ENCODE measurements at places on chromosomes 12 and 14.
A peak's percentile ranks its signal among the peaks of the same experiment; 100 is the strongest.

DNA sequence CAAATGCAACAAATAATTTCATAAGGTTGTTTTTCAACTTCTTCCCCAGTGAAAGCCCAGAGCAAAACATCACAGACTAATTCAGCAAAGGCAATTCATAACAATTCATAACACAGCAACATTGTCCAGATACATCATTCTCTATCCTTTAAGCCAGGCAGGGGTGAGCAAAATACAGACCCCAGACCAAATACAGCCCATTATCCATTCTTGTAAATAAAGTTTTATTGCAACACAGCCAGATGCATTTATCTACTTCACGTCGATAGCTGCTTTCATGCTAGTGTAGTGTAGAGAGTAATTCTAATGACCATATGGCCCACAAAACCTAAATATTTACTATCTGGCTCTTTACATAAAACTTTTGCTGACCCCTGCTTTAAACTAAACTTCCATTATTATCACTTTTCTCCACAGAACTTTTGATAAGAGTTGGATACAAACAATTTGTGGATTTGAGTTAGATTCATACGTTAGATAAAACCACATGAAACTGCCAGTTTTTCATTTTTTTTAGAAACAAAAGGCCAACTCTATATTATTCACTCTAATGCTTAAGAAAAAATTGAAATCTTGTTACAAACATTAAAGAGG lies 174.4 kb downstream of the DUSP6 start:
- no peak for DNase-seq

DNA sequence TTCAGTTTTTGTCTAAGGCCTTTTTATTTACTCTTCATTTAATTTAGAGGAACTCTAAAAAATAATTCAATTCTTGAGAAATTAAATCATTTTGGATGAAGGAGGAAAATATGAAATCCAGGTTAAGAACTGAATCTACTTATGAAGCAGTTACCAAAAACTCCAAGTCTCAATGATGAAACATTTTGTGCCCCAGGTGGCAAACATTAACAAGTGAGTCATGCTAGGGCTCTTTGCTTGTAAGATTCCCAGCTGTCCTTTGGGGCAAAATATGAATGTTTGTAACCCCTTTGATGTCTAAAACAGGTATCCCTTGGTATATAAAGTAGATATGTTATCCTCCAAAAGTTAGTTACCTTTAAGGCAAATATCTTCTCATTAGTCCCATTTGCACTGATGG lies 202.4 kb downstream of the NEDD1 start:
- no peak for DNase-seq

DNA sequence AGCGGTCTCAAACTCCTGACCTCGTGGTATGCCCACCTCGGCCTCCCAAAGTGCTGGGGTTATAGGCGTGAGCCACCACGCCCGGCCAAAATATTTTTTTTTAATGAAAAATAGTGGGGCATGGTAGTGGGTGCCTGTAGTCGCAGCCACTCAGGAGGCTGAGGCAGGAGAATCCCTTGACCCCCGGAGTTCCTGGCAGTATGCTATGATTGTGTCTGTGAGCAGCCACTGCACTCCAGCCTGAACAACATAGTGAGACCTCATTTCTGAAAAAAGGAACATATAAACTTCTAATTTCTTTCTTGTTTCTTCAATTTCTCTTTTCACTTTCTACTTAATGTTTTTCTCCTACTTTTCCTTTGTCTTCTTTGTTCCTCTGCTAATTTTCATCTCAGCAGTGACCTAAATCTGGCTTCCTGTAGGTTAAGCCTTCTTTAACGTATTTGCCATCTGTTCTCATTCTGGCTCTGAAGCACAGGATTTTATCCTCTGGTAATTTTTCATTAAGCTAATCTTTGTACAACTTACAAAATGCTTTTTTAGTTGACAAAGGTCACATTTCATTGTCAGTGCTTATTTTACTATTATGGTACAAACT lies 4.5 kb upstream of the RPGRIP1 start:
- DNase-seq, result no peak

- DNase-seq, result no peak
These were observed 31.2 kb upstream of the ADGRD1 start for GRCh38 chr12:130922511-130922953.

DNA sequence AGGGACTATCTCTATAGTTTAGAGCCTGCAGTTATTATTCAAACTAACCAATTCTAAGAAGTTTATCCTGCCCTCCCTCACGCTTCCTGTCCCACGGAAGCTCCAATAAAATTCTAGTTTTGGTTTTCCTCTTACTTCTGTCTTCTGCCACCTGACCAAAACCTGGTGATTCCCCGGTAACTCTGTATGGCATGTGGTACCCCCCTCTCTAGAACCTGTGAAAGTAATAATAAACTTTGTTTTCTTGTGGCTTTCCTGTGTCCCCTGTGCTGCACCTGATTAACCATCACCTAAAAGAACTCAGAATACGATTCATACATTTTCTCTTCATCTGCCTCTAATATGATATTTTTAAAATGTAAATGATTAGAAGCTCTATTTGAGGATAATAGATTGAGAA lies 379.8 kb downstream of the APAF1 start:
- DNase-seq, result no peak

GRCh38 chr12:6666211-6666610 lies 3.3 kb upstream of the ING4 start:
- no peak for DNase-seq

DNA sequence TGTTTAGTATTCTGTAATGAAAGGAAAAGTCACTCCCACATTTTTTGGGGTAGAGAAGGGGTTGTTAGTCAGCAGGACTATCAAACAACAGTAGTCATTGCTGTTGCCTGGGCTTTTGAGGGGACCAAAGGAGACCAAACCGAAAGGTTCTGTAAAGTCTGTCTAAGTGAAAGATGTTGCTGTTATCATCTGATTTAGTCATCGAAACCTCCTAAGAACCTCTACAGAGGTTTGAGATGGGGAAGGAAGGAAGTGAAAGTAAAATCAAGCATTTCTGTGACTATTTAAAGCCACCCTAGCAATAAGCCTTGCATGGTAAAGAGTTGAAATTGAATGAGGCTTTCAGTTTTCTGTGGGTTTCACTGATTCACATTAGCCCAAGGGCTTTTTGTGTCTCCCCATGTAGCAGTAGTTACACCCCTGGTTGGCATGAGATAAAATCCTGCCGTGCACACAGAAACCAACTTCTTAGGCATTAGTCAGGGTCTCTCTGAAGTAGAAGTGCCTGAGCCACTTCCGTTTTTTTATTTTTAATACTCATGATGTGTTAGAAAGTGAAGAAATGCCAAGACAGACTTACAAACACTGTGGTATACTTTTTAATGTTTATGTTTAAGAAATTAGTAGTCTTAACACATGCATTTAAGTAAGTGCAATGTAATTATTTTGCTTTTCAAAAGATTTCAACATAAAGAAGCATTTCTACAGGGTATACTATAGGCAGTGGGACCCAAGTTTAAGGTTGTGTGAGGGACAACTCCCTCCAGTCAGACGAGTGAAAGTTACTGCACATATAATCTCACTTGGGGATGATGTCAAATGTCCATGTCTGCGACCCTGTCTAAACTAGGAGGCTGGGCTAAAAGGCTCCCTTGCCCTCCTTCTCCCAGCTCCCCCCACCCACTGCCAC lies 50.4 kb downstream of the DYRK2 start:
- DNase-seq, result no peak

DNA sequence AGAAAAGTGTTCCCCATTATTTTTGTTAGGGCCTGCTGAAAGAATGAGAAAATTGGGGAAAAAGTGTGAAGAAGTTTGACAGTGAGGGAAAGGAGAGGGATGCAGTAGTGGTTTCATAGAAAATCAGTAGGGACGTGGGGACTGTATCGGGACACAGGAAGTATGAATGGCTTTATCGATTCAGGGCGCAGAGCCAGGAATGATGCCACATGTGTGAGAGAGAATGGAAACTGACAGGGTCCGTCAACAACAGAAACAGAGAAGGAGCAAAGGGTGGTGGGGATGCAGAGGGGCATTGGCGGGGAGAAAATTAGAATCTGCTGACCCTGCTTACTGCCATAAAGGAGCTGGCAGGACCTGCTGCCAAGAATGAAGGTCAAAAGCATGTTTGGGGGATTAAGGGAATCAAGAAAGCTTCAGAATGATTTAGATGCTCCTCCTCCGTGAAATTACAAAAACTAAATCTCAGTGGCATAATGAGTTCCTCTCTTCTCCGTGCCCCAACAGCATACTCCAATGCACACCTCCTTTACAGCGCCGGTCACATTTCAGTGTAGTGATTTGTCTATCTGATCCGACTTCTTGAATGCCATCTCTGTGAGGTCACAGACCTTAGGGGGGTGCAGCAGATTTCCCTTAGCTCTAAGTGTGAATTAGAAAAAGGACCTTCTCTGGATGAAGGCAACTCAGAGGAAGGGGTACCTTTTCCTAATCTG lies 92.6 kb downstream of the EMP1 start:
- no peak for DNase-seq

DNA sequence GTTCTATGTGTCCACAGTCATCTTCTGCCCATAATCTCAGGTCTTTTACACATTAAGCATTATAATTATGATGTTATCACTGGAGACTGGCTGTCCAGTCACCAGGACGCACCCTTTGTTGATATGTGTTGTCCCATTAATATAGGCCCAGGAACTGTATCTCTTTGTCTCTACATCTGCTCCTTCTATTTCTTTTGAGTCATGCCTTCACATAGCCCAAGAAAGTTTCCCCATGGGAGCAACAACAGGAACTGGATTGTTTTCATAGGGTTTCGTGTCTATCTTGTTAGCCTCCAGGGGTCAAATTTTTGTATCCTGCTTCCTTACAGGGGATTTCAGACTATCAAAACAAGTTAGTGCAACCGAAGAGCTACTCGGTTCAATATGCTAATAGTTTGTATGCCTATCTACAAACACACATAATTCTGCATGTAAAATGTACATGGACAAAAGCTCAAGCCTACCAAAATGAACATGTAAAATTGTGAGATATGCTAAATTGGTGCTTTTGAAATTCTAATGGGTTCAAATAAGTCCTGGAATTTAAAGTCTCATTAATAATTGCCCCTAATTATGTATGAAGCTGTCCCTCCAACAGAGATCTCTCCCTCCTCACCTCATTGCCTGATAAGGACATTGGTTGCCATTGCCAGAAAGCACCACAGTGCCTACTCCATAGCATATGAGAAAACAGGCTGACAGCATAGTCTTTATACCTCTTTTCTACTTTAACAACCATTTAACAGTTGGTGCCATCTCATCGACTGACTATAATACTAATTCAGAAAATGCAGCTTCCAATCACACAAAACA lies 99.8 kb upstream of the DIO2 start:
- no peak for DNase-seq

- no peak for DNase-seq
These were observed 292.1 kb downstream of the GLT1D1 start for GRCh38 chr12:129145381-129145780.

DNA sequence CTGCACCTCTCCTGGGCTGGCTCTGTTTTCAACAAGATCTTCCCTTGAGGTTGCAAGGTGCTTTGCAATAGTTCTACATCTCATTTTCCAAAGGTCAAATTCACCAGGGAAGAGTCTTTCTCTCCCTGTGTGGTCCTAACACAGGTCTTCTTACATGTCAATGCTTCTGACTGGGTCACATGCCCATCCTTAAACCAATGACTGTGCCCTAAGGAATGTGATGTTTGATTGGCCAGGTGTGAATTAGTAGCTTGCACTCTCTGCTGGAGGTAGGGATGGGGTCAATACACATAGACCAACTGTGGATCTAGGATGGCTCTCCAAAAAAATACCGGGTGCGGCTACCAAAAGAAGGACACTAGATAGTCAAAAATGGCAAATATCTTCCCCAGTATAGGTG lies 19.9 kb upstream of the KCNK10 start:
- DNase-seq, result no peak

GRCh38 chr14:93967637-93968250 lies 8.6 kb downstream of the ASB2 start:
- DNase-seq, result no peak

DNA sequence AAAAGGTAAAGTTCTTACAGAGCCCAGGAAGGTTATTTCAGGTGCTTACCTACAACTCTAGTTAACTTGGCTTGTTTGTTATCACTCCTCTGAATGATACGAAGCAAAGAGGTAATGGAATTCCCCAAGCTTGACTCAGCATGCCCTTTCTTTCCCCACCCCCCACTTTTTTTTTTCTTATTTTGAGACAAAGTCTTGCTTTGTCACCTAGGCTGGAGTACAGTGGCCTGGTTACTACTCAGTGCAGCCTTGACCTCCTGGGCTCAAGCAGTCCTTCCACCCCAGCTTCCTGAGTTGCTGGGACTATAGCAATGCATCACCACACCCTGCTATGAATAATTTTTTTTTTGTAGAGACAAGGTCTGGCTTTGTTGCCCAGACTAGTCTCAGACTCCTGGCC lies 17.1 kb upstream of the YBX3 start:
- no peak for DNase-seq

- no peak for DNase-seq
These were observed 195.1 kb upstream of the RTL1 start for GRCh38 chr14:101098641-101099040.

- no peak for DNase-seq
These were observed 2.4 kb downstream of the GALNT6 start for GRCh38 chr12:51388846-51389245.

GRCh38 chr14:58805605-58806409 lies 168.0 kb downstream of the DACT1 start:
- peak; percentile 96 for DNase-seq

- no peak for DNase-seq
These were observed 55.3 kb downstream of the LRCOL1 start for GRCh38 chr12:132554845-132555630.

DNA sequence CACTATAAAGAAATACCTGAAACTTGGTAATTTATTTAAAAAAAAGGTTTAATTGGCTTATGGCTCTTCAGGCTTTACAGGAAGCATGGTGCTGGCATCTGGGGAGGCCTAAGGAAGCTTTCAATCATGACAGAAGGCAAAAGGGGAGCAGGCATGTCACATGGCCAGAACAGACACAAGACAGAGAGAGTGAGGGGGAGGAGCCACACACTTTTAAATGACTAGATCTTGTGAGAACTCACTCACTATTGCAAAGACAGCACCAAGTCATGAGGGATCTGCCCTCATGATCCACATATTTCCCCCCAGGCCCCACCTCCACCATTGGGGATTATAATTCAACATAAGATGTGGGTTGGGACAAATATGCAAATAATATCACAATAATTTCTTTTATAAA lies 355.6 kb downstream of the DAD1 start:
- no peak for DNase-seq
